IMR-90 (cell line): ENCODE measurements at places on chromosomes 2 and 18. TPM values are rescaled to one million over a fixed set of nuclear protein-coding genes. Genes with fewer than 3 reads are reported as not detected.

DNA sequence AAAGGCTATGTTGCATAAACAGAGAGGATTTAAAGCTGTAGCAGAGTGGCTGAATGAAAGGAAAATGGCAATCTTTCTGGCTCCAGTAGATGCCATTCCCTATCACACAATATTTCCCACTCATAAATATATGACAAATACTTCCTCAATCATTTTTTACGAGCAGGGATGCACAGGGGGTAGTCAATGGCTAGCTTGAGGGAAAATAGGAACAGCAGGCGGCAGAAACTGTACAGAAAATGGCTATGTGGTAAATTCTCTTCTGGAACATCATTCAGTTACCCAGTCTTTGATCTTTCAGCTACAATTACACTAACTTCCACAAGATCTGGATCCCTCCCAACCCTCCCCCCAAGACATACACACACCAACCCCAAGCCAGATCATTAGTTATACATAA, 127.2 kb downstream of the OLA1 start:
- DNase-seq = no peak

- no peak for DNase-seq
Observed at GRCh38 chr18:31546476-31546875, 45.2 kb upstream of the TTR start.

SCG2 gene
- polyA plus RNA-seq = 0.26 and 0.46 TPM in 2 replicates

- DNase-seq = no peak
Observed at GRCh38 chr18:13628211-13628610, 98.1 kb downstream of the FAM210A start.
